Naive thymus-derived CD8-positive, alpha-beta T cell (primary cell): ENCODE measurements at places on chromosomes 12 and 14.

DNA sequence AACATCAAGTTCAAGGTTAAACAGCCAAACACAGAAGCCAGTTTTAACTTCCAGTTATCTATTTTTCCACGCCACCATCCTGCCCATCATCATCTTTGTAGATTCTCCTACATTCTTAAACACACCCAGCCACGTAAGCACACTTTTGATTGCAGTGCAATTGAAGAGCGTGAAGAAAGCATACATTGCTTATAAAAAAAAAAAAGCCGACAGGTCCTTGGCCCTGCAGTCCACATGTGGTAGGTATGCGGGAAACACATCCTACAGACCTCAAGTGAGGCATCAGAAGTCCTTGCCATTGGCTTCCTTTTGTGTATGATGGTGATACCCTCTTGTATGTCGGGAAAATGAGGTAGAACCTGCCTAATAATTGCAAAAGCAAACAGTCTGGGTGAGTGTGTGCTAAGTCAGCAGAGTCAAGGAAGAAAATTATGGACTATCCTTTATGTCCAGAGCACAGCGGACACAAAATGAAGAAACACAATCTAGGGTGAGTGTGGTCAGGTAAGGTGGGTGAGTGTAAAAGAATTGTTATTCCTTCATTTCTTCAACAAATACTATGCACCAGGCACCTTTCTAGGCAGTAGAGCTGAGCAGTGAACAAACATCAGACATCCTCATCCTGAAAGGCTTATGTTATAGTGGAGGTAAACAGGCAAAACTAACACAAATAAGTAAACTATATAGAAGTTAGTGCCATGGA is 51.5 kb downstream of the EID3 start:
- no peak for DNase-seq

DNA sequence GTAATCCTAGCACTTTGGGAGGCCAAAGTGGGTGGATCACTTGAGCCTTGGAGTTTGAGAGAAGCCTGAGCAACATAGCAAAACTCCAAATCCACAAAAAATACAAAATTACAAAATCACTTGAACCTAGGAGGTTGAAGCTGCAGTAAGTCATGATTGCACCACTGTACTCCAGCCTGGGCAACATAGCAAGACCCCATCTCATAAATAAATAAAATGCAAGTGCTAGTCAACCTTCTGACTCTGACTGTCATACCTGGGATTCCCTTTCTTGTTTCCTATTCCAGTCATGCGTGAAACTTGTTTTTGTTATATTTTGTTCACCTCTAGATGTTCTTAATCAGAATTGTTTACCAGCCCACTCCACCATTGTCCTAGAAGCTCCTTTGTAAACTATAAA is 31.4 kb downstream of the ABCD4 start:
- no peak for DNase-seq

DNA sequence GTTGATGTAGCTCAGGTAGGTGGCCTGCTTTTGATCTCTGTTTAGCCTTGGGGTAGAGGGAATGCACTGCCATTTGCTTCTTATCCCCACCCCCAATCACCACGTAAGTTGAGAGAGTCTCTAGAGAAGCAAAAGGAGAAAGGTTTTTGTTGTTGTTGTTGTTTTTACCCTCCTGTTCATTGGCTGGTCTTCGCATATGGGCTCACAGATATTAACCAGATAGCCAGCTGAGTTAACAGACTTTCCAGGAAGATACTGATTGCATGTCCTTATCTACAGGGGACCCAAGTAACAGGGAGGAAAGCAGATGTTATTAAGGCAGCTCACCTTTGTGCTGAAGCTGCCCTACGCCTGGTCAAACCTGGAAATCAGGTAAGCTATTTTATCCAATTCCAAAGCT is 2.9 kb downstream of the PA2G4 start:
- DNase-seq = no peak

GRCh38 chr12:57726884-57727757 is 11.4 kb downstream of the AGAP2 start:
- no peak for DNase-seq

DNA sequence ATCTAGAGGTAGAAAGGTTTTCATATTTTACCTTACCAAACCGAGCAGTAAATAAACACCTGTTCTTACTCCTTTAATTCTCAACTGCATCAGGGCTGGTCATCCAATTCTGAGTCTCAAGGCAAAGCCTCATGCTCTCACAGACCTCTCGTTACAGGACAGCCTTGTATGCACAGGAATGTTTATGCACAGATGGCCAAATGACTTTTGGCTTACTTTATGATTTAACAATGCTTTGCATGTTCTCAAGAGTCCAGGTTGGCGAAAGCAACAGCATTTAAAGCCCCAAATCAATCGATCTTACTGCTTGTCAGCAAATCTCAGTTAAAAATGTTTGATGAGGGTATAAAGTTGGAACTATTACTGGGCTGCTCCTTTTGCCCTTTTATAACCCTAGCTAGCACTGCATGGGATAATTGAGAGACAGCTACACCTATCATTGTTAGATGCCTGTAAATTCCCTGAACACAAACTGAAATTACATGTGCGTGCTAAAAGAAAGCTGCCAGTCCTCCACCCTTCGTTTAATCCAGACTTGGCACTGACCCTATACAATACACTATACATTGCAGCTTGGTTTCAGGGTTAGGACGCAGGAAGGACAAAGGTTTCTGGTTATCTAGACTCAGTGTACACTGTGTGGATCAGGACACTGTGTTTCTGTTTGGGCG is 63.6 kb downstream of the TMCC3 start:
- no peak for DNase-seq

DNA sequence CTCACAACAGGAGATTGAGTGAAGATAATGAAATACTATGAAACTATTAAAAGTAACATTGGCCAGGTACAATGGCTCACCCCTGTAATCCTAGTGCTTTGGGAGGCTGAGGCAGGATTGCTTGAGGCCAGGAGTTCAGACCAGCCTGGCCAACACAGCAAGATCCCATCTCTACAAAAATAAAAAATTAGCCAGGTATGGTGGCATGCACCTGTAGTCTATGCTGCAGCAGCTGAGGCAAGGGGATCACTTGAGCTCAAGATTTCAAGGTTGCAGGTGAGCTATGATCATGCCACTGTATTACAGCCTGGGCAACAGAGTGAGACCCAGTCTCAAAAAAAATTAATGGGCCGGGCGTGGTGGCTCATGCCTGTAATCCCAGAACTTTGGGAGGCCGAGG is 14.9 kb downstream of the RAD9B start:
- DNase-seq = no peak

DNA sequence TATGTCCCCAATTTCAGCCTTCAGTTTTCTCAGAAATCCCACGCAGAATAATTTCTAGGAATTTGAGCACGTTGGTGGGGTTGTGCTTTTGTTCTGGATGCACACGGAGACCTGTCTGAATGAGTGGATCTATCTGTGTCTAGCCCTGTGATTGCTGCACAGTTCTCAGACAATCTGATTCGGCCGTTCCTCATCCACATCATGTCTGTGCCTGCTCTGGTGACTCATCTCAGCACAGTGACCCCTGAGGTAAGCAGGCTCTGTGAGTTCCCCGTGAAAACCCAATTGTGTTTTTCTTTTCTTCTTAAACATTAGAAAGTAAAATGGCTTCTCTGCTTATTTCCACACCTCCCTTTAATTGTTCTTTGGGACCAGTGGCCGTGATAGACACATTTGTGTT is 20.2 kb downstream of the UBE3B start:
- no peak for DNase-seq

DNA sequence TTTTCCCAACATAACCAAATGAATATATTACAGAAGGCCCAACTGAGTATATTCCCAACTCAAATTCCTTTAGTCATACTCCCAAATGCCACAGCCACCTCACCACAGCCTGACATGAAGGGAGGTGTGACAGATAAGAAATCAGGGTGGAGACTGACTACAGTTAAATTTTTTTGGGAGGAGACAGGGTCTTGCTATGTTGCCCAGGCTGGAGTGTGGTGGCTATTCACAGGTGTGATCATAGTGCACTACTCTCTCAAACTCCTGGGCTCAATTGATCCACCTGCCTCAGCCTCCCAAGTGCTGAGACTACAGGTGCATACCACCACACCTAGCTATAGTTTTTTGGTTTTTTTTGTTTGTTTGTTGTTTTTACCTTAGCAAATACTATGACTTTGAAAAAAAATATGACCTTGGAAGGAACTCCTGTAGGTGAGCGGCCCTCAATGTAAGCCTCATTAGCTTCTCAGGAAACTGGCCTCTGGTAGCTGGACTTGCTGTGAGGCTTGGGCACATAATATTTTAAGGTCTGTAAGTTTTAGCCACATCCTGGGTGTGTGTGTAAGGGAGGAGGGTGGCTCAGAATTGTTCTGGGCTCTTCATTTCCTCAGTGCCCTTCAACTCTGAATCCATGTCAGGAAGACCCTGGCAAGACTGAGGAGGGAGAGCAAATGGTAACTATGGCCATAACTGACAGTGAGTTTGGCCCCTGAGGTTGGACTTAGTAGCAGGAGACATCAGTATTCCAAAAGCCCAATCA is 39.1 kb upstream of the LTBP2 start:
- no peak for DNase-seq

GRCh38 chr14:21263284-21264024 is 5.8 kb downstream of the HNRNPC start:
- no peak for DNase-seq

GRCh38 chr12:57156701-57157403 is 9.4 kb upstream of the LRP1-AS start:
- DNase-seq = no peak

DNA sequence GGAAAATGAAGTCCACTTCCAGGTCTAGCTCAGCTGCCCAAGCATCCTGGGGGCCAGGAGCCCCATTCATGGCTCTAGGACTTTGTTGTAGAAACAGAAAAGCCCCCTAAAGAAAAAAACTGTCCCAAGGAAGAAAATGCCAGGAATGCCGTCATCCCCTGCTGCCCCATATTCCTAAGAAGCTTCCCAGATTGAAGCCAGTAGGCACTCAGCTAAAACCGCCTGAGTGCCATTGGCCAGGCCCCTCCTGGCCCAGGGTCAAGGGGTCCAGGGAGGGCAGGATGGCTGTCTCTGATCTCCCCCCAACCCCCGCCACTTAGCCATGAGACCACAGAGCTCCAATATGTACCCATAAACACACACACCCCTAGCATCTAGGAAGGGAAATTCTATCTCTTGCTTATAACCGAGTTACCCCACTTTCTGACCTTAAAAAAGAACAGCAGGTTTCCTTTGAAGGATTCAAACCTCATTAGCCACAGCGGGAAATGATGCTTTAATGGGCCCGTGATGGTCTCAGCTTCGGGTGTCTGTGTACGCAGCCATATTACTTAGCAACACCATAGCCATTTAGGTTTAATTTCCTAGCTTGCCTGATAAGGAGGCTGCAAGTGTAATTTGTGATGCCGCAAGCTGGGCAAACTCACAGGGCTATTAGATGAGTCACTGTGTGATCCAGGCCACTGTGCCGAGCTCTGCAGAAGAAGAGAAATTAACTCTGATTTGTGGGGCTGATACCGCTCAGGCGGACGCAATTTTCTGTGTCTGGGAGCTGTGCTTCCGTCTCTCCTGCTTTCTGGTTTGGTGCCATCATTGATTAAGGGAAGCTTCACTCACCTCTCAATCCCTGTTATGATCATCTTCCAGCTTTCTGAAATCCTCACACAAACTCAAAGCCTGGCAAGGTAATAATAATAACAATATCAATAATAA is 84.2 kb downstream of the GCH1 start:
- no peak for DNase-seq

DNA sequence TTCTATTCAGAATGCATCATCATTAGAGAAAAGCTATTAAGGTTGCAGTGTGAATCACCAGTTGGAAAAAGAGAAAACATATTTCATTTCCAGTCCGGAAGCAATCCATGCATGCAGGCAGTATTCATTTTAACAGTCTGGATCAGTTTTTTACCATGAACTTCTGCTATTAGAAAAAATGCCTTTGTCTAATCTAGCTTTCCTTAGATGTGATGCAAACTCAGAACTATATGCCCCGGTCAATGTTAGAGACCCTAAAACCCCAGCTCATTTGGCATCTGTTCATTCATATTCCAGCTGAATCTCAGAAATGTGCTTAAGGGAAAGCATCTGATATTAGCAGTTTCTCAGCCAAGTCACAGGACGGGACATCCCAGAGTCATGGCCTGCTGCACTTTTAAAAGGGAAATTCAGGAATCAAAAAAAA is 8.5 kb downstream of the IRAK3 start:
- DNase-seq = no peak

- no peak for DNase-seq
Observed at GRCh38 chr14:72264716-72265115, 332.5 kb downstream of the RGS6 start.

DNA sequence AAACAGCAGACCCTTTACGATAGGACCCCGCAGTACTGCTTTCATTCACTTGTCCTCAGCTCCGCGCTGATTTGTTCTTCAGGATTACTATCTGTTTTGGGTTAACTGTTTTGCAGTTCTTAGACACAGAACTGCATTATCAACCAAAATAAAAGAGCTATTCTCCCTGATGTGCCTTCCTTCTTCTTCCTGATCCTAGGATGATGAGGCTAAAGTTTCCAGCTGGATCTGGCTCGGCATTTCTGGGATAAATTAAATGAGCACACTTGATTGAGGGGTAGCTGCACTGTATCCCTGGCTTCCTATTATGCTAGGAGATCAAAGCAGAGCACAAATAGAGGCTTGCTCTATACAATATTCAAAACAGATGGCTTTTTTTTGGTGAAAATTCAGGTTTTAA is 165.7 kb downstream of the FBXL14 start:
- no peak for DNase-seq

DNA sequence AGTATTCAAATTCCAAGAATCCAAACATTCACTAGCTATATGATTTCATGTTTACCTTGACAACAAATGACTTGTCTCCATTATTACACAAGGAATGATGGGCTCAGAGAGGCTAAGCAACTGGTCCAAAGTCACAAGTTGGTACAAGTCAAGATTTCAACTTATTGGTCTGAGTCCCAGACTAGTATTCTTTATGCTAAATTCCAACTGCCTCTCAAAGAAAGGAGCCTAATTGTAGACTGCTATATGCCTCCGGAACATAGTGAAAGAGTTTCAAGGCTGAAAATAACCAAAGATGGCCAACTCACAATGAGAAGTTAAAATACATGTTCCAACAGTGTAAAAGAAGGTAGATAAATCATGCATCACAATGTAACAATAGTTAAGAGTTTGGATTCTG is 7.5 kb downstream of the BTG1 start:
- DNase-seq = no peak
